ENCODE measurements at places on chromosomes 5 and 9.

- DNase-seq, result no peak
Measured at GRCh38 chr9:81174023-81174422, 515.3 kb downstream of the TLE1 start.

- DNase-seq, result no peak
Measured at GRCh38 chr5:82509762-82510161, 231.6 kb upstream of the RPS23 start.

GRCh38 chr5:45639040-45639439 lies 57.1 kb downstream of the HCN1 start:
- no peak for DNase-seq

- no peak for DNase-seq
Measured at GRCh38 chr9:89138463-89139390, 39.9 kb downstream of the SHC3 start.

DNA sequence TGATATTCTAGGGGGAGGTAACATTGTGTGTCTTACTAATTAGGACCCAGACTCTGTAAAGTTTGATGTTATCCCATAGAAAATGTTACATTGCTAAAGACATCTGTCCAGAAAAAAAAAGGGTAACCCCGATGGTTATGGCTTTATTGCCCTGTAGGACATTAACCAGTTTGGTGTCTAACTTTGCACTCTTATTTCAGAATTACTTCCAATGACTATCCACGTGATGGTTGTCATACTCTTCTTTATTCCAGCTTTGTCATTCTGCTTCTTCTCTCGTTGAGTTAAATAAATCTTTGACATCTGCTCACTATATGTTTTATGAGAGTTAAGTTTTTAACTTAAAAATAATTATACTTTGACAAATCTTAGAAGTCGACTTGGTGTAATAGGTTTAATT lies 180.4 kb upstream of the ANKRD55 start:
- DNase-seq, result no peak
